ENCODE measurements at places on chromosomes 16 and 17.

DNA sequence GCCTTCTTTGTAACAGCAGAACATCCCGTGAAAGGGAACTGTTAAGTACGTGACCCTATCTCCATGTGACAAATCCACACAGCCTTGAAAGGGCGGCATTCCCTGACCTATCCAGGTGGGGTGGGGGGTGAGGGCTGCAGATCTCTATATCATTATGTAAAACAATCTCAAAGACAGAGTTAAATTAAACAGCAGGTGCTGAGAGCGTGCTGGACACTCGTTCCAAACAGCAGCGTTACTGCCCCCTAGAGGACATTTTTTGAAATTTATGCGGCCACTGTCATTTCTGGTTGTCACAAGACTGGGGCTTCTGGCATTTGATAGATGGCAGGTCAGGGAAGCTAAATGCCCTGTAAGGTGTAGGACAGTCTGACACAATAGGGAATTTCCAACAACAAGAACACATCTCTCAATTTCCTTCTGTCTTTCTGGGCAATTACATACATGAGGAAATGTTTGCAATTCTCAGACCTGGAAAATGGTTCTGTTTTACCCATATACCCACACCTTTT, 6.7 kb upstream of the SLC25A39 start:
- DNase-seq, result peak; percentile 71

DNA sequence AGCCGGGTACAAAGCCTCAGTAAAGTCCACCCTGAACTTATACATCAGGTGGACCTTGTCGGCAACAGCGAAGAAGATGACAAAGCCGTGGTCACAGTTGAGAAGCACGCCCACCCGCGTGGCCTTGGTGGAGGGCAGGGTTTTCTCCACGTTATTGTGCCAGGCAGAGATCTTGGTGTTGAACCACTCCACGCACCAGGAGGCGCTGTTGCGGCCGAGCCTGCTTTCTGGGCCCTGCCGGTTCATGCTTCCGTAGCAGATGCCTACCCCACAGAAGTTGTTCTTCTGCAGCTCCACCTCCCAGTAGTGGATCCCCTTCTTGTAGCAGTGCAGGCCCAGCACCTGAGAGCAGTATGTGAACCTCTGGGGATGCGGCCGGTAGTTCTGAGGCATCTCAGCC, 22.1 kb downstream of the TRIM25 start:
- no peak for DNase-seq

DNA sequence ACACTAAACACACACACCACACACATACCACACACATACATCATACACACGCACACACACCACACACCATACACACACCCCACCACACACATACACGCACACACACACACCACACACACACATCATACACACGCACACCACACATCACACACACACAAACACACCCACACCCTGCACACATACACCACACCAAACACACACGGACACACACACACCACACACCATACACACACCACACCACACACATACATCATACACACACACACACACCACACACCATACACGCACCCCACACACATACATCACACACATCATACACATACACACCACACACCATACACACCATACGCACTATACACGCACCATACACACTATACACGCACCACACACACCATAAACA, 3.7 kb upstream of the SOX8 start:
- DNase-seq, result no peak

DNA sequence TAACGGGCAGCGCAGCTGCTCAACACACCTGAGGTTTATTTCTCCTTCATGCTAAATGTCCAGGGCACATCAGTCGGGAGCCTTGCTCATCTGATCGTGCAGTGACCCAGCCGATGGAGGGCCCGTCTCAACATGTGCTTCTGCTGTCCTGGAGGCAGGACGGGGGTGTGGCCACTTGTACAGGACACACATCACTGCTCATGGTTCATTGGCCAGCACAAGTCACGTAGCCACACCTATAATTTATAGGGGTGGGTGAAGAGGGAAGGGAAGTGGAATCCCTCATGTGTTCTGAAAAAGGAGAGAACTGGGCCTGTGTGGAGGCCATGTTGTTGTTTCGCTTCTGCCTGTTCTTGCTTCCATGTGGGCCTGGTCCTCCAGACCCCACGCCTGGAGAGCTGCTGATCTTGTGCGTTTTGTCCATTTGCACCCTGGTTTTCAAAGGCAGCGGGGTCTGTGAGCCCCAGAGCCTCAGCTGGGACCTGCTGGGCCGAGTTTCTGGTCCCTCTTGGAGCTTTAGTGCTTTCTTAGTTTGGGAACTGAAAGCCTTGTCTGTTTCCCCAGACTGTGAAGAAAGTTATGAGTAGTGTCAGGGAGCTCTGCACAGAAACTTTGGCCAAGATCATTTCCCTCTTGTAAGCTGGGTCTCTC, 60.5 kb downstream of the CMIP start:
- DNase-seq, result no peak

DNA sequence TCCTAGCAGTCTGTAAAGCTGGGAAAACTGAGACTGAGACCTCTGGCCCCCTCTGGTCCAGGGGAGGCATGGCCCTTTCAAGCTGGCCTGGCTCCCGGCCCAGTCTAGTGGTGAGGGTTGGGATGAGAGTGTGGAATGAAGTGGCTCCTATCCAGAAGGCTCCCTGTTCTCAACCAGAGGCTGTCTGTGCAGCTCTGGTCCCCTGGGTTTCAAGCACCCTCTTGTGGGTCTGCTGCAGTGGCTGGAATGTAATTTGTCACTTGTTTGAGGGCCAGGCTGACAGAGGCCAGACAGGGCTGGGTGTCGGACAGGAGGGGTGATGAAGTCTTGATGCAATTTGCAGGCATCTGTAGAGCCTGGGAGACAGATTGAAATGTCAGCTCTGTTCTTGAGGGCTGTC, 22.1 kb upstream of the PHF12 start:
- DNase-seq, result peak; percentile 86

- DNase-seq, result no peak
Observed at GRCh38 chr17:59367657-59368045, 36.2 kb downstream of the YPEL2 start.
